ENCODE measurements at places on chromosomes 6 and 20.

DNA sequence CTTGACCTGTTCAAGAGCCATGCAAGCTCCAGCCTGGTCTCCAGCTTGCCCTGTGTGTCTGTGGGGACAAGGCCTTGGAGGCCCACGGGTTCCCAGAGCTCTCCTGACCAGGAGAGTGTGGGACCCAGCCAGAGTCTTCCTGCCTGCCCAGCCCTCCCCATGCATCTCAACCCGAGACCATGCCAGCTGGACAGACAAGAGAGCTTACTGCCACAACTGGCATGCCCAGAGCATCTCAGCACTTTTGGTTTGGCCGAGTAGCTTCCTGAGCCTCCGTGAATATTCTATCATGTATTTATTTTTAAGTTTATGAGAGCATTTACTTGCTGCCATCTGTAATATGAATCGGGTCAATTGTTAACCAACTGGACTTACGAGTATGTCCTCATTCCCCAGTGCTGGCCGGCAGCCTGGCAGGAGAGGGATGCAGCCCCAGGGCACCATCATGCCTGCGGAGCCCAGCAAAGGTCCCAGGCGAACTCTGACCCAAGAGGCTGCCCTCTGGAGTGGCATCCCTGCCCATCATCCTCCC is 14.9 kb downstream of the IP6K3 start:
- DNase-seq, result no peak

DNA sequence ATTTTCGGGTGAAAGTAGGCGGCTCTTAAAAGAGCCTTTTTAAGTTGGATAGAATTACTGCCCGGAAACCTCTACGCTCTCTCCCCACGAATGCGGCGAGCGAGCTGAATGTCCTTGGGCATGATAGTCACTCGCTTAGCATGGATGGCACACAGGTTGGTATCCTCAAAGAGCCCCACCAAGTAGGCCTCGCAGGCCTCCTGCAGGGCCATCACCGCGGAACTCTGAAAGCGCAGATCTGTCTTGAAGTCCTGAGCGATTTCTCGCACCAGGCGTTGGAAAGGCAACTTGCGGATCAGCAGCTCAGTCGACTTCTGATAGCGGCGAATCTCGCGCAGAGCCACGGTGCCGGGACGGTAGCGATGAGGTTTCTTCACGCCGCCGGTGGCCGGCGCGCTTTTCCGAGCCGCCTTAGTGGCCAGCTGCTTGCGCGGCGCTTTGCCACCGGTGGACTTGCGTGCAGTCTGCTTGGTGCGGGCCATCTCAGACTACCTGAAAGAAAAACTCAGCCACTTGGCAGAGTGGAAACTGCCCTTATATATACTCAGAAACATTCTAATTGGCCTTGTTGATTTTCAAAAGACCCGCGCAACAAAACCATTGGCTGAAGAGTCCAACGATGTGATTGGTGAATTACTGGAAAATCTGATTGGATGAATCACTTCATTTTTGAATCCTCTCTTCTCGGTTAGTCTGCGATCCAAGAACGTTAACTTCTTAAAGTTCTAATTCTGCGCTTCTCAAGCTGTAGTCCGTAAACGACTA is 93.9 kb upstream of the BTN3A2 start:
- peak; percentile 53 for DNase-seq

- DNase-seq, result peak; percentile 13
Observed at GRCh38 chr6:108592371-108593337, 31.9 kb downstream of the FOXO3 start.

GRCh38 chr20:34689486-34689885 is 12.6 kb upstream of the PIGU start:
- no peak for DNase-seq

DNA sequence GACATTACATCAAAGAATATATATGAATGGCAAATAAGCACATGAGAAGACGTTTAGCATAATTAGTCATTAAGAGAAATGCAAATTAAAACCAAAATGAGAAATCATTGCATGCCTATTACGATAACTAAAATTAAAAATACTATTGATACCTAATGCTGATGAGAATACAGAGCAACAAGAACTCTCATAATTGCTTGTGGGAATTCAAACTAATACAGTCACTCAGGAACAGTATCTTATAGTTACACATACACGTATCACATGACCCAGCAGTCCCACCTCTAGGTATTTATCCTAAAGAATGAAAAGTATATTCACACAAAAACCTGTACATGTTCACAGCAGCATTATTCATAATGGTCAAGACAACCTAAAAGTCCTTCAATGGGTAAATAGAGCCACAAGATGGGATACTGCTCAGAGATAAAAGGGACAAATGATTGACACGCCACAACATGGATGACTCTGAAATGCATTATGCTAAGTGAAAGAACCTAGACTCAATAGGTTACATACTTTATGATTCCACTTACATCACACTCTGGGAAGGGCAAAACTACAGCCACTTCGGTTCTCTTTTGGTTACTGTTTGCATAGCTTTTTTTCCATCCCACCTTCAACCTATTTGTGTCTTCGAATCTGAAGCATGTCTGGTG is 16.4 kb downstream of the CPXM1 start:
- DNase-seq, result no peak

- no peak for DNase-seq
Observed at GRCh38 chr6:75943381-75943780, 129.1 kb downstream of the IMPG1 start.

DNA sequence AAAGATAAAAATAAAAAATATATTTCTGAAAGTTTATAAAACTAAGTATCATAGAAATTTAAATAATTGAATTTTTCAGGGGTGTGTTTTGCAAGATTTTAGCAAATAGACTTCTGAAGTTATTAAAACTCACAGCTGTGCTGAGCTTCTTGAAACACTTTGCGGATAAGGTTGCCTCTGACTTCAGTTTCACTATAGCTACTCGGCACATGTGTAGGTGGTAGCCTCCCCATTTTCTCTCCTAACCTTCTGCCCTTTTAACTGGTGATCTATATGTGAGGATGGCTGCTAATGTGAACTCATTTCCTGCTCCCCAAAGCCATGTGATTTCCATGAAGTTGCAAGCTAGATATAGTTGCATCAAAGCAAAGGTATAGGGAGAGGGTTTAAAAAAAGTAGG is 129.3 kb upstream of the STMND1 start:
- DNase-seq, result no peak

GRCh38 chr6:56570413-56571359 is 72.0 kb downstream of the DST start:
- peak; percentile 14 for DNase-seq

DNA sequence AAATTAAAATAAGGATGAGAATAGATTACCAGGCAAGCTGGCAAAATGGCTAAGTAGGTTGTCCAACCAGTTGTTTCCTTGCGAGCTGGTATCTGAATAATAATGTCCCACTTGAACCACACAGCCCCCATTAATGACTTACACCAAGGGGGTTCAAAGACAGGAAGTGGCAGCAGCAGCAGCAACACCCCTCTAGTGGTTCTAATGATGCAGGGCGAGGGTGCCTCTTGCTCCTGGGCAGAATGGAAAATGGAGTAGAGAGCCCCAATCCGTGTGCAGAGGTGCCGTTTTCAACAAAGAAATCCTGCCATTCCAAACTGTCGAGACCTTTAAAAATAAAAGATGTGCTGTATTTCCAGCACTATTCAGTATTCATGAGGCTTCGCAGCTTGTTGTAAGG is 218.1 kb downstream of the TSHZ2 start:
- DNase-seq, result no peak

- DNase-seq, result no peak
Observed at GRCh38 chr6:134267917-134268361, 50.0 kb downstream of the SGK1 start.

GRCh38 chr6:79913369-79913768 is 34.0 kb downstream of the ELOVL4 start:
- no peak for DNase-seq

DNA sequence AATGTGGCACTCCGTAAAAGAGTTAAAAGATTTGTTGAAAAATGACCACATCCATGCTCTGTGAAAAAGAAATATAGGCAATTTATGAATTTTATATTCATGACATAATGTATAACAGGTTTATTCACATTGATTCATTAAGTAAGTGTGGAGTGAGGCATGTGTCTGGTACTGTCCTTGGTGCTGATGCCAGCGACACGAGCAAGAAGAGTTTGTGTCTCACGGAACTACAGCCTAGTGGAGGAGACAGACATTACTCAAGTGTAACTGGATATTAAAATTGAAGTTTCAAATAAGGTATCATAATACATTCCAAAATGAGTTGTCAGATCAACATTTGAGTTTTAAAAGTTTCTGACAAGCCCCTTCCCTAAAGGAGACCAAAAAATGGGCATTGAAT is 158.2 kb upstream of the PRND start:
- DNase-seq, result no peak

- no peak for DNase-seq
Observed at GRCh38 chr6:80250391-80250997, 144.0 kb downstream of the BCKDHB start.

GRCh38 chr6:113011389-113011788 is 664.3 kb downstream of the RFPL4B start:
- DNase-seq, result no peak

DNA sequence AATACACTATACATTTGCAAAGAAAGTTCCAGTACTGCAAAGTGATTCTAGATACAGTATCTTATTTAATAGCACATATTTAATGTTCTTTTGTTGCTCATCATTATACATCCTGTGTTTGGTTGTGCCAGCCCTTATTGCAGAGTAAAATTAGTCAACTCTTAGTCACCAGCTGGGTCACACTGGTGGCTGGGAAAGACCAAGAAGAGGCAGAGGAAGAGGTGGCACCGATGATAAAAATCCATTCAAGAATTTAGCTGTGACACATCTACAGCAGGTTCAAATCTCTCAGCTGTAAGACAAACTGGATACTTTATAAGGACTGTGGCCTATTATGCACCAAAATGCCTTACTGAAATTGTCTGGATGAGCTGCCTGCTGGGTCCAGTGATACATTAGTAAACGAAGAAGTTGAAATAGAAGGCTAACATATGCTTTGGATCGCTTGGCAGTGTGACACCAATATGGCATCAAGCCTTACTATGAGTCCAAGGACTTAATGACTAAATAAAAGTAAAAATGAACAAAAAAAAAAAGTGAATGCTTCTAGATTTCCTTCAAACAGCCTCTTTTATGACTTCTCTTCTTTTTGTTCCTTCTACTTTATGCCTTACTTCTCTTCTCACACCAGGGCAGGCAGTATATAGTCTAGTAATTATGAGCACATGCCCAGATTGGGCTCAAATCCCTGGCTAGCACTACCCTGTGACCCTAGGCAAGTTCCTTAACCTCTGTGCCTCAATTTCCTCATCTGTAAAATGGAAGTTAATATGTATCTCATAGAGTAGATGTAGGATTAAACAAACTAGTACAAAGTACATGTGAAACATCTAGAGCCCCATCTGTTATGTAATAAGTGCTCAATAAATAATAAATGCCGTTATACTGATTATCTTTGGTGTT is 29.4 kb upstream of the RNF8 start:
- DNase-seq, result no peak

- DNase-seq, result no peak
Observed at GRCh38 chr20:4763261-4763660, 41.6 kb downstream of the PRND start.

DNA sequence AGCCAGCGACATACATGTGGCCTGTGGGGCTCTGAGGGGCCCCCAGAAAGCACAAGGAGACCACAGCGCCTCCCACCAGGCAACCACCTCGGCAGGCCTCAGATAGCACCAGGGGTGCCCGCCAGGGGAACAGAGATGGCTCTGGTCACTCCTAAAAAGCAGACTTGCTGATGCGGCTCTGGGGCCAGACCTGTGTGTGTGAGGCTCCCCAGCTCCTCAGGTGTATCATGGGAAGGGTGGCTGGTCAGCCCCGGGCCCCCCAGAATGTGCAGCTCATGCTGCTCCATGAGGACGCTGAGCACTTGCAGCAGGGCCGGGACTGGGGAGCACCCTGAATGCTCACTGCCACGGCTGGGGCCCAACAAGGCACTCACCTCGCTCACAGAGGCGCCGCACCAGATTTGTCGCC is 60.2 kb downstream of the PYGB start:
- no peak for DNase-seq

DNA sequence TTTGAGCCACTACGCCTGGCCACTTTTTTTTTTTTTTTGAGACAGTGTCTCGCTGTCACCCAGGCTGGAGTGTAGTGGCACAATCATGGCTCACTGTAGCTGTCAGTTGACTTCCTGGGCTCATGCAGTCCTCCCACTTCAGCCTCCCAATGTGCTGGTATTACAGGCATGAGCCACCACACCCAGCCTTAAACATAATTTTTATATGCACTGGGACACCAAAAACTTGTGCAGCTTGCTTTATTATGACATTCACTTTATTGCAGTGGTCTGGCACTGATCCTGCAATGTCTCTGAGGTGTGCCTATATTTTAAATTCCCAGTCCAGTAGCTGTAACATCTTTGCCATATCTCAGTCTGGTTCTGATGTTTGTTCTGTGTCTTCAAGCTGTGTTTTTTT is 34.7 kb downstream of the KAT14 start:
- no peak for DNase-seq

DNA sequence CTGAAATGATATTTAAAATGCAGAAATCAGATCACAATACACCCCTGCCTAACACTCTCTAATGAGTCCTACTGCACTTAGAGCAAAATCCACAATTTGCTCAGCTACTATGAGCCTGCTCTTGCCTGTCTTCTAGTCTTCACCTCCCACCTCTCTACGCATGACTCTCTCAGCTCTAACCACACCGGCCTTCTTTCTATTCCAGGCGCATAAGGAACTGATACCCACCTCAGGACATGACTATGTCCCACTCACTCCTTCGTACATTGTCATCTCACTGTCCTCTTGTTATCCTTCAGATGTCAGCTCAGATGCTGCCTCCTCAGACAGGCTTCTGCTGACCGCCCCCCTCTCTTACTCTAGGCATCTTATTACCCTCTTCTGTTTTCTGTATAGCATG is 201.0 kb upstream of the FLRT3 start:
- DNase-seq, result no peak

DNA sequence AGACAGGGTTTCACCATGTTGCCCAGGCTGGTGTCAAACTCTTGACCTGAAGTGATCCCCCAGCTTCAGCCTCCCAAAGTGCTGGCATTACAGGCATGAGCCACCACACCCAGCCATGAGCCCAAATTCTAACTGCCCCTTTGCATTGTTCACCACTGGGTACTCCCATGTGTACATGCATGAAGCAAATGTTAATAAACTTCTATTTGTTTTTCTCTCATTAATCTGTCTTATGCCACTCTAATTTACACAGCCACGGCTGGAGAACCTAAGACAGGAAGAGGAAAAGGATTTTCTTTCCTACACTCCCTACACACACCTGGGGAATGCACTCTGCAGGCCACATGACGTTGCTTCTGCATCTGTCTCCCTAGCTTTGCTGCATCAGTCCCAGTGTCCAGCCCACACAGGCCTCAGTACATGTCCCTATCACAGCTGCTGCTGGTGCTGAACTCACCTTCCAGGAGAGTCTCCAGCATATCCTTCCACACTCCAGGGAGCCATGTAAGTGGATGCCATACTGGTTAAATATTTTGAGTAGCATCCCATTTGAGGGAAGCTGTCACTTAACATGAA is 13.3 kb downstream of the OR2H2 start:
- no peak for DNase-seq

- no peak for DNase-seq
Observed at GRCh38 chr6:111411046-111411445, 72.0 kb downstream of the REV3L start.

Data from GM19239 (cell line).